ENCODE measurements at places on chromosomes 16 and 17. TPM values are rescaled to one million over a fixed set of nuclear protein-coding genes. Genes with fewer than 3 reads are reported as not detected.

Gene PLA2G10
- not detected for total RNA-seq

Gene TEX19
- not detected for total RNA-seq

Gene TM4SF5
- not detected for total RNA-seq

Gene SLC16A6
- 10.2 TPM for total RNA-seq

Gene NUP93
- 111 TPM for total RNA-seq

Gene NT5C3B
- 38.7 TPM for total RNA-seq

Data from activated B cell treated with CpG ODN at 0.5 μM for 24 hours (primary cell).